PC-3 (cell line): ENCODE measurements at places on chromosomes 3 and 15.

GRCh38 chr15:70050970-70051369 is 46.7 kb downstream of the TLE3 start:
- DNase-seq: no peak

DNA sequence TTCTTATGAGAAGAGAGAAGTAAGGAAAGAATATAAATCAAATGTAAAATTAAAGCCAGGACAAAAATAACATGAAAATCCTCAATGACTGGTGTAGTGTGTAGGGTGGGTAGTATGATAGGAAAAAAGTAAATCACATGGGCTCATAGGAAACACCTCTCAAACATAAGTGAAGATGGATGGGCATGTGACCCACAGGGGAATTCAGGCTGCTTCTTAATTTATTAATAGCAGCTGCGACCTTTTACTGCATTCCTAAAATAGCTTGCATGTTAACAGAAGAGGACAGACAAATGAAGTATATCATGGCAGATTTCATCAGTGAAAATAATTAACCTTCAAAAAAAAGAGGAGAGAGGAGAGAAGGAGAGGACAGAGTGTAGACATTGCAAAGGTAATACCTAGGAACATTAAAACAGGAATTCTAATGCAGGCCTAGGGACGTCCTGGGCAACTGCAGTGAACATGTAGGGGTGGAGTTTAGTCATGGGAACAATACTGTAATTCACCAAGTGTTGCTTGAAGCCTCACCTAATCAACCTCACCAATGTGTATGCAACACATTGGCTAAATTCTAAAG is 132.9 kb downstream of the KCNMB2 start:
- no peak for DNase-seq

DNA sequence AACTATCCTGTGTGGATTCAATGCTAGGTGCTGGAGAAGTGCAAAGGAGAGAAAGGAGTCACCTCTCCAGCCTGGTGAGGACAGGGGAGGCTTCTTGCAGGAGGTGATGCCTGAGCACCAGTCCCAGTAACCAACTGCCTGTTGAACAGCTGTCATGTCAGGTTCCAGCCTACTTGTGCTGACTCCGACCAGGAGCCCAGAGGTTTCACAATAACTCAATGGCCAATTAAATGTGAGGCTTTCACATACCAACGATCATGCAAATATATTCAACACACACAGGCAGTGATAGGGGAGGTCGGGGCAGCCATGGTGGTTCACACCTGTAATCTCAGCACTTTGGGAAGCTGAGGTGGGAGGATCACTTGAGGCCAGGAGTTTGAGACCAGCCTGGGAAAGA is 7.7 kb downstream of the SORD start:
- DNase-seq: no peak

GRCh38 chr15:79341396-79341795 is 30.5 kb downstream of the TMED3 start:
- DNase-seq: no peak

DNA sequence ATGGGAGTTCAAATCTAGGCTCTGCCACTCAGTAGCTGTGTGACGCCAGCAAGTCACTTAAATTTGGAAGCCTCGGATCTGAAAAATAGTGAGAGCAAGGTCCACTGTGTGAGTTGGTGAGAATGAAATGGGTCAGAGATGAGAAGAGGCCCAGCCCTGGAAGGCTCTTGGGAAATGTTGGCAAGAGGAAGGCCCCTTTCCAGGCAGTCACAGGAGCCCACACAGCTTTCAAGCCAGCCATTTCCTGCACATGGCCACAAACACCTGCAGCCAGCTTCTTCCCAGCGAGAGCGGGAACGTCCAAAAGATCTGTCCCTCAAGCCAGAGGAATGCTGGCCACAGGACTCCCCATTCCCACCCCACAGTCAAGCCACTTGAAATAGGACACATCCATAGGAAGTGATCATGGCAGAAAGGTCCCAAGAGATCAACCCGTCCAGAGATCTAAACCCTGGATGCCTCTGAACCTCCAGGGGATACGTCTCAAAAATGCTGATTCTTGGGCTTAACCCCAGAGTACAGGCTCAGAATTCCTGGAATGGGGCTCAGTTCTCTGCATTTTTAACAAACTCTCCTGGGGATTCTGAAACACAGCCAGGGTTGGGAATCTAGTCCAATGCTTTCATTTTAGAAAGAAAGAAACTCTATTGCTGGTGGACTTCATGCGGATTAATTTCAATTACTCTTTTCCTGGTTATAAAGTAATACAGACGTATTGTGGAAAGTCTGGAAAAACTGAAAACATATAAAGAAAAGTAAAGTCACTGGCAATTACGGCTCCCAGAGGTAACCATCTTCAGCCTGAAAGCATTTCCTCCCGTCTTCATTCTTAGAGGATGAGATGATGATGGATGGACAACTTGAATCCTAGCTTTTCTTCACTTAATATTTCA is 35.9 kb downstream of the NTRK3 start:
- DNase-seq: no peak

GRCh38 chr15:37099319-37100108 is 835 bp downstream of the MEIS2 start:
- peak; percentile 77 for DNase-seq

DNA sequence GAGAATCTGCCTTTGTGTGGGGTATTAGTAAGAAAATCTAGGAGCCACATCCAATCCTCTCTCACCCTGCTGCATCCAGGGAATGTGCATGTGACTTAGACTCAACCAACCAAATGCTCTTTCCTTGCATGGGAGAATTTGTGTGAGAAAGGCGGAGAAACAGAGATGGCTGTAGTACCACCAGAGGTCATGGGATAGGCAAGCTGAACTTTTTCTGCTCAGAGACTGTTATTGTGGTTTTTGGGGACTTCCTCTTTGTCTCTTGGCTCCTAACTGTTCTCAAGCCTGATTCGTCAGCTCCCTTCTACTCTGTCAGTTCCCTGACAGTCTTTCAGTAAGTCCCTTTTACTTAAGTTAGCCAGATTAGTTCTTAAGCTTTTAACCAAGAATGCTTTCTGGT is 2.6 kb upstream of the ZSCAN2 start:
- no peak for DNase-seq

DNA sequence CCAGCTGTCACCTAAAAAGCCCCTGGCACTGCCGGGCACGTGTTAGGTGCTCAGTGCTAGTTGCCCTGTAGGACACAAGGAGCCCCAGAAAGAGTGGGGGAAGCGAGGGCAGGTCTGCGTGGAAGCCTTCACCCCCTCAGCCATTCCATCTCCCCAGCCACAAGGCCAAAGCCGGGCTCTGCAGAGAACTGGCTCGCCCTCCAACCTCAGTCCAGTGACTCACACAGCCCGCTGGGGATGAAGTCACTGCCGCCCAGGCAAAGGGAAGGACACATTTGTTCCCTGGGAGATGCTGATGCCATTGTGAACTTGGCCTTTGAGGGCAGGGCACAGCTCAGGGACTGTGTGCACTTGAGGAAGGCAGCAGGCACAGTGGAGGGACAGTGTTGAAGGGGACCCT is 48.1 kb downstream of the IQSEC1 start:
- DNase-seq: peak; percentile 77

DNA sequence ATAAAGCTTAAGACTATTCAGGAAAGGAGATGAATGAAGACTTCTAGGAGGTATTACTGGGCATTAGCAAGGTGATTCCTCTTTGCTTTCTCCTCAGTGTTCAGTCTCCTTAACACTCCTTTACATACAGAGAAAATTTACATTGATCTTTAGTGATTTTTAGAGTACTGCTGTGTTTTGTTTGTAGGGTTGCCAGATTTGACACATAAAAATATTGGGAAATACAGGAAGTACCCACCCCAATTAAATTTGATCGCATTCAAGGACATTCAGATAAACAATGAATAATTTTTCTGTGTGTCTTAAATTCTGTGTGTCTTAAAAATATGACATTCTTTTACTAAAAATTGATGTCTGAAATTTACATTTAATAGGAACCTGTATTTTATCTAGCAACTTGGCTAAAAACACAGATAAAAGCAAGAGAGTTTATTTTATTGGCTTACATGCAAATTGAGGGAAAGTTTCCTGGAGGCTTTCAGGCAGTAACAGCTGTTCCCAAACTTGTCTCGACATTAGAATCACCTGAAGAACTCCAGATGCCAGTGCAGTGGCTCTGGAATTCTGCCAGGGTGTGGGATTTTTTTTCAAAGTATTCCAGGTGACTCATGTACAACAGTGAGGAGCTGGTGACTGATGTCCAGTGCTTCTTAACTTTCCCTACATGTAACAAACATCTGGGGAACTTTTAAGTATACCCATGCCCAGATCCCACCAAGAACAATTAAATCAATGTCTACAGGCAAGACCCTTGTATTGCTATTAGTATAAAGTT is 23.4 kb upstream of the PLOD2 start:
- peak; percentile 94 for DNase-seq

- DNase-seq: no peak
These were observed 1.4 kb upstream of the ROBO1 start for GRCh38 chr3:79769229-79769628.

DNA sequence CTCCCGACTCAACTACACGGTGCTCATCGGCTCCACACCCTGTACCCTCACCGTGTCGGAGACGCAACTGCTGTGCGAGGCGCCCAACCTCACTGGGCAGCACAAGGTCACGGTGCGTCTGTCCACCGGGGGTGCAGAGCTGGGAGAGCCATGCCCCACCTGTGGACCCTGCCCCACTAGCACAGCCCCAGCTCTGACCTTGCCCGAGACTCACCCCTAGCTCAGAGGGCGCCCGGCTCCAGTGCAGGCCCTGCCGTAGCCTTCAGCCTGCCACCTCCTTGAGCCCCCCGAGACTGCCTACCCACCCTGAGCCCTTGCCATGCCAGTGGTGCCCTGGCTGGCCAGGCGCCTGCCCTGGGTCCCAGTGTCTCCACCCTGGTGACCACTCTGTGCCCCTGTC is 34.9 kb downstream of the PLXNA1 start:
- no peak for DNase-seq

- DNase-seq: no peak
These were observed 411.1 kb upstream of the RGMA start for GRCh38 chr15:93500155-93500554.

DNA sequence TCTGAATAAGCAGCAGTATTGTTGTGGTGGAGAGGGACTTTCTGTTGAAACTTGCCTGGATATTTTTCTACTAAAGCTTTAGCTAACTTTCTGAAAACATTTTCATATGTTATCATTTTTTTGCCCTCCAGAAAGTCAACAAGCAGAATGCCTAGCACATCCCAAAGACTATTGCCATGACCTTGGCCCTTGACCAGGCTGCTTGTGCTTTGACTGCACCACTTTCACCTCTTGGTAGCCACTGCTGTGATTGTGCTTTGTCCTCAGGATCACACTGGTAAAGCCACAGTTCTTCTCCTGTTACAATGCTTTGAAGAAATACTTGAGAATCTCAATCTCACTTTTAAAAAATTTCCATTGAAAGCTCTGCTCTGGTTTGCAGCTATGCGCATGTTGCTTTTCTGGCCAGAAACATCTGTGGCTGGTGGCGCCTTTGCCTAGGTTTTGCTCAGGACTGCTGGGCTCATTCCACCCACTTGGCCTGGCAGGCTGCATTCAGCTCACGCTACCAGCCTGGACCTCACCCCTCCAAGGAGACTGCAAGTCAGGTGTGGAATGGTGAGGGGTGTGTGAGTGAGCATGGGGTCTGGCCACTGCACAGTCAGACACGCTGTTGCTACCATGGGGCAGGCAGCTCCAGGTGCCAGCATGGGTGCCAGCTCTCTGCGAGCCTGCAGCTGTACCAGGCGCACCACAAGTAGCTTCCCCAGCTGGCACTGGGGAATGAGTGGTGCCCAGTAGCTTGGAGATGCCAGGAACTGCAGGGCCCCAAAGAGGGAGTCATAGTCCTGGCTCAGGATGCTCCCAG is 89.8 kb upstream of the TNFSF10 start:
- DNase-seq: no peak

- DNase-seq: no peak
These were observed 19.7 kb downstream of the NIPA1 start for GRCh38 chr15:22806156-22806555.

DNA sequence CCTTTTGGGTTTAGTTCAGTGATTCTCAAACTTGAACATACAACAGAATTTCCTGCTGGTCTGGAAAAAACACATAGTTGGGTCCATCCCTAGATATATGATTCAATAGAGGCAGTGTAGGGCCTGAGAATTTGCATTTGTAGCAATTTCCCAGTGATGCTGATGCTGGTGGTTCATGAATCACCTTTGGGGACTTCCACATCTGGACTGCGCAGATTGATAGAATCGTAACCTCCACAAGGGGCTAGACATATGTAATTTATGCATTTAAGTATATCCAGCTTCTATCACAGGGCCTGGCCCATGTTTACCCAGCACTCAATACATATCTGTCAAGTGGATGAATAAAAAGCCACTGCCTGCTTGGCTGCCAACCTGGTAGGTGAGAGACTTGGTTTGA is 33.8 kb upstream of the SUCLG2 start:
- DNase-seq: no peak

GRCh38 chr3:132519914-132520313 is 77.2 kb upstream of the ACKR4 start:
- DNase-seq: no peak

DNA sequence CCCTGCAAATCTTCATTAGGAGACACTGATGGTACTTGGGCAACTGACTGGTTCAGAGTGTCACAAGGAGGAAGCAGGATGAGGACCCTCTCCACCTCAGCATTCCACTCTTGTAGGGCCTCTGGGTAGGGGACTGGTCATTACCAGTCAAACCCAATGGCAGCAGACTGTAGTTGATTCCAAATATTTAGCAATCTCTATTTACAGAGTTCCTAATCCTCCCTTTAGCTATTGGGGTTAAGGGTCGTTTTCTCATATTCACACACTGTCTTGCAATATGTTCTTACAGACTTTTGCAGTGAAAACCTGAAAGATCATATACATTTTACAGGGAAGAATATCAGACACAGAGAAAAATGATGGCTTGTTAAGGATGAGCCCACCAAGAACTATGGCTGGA is 397.7 kb downstream of the GAP43 start:
- no peak for DNase-seq

- no peak for DNase-seq
These were observed 287.5 kb downstream of the RBMS3 start for GRCh38 chr3:29568355-29568754.

DNA sequence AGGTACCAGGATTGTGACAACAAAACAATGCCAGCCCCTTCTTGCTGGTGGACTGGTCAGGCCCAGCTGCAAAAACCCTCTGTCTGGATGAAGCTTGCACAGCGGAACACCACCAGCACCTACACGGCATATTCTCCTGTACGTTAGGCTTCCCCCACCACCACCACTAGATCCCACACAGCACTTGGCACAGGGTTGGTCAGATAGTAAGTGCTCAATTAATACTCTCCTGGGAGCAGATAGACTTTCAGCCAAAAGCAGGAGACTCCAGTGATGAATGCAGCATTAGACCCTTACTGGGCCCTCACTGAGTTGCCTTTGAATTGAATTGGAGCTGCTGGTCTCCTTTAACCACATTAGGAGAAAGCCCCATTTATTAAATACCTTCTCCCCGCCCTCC is 97.9 kb downstream of the CPN2 start:
- no peak for DNase-seq

- DNase-seq: no peak
These were observed 4.2 kb downstream of the RARB start for GRCh38 chr3:25432176-25432720.

GRCh38 chr15:35444557-35445204 is 101.3 kb downstream of the DPH6 start:
- peak; percentile 76 for DNase-seq

GRCh38 chr15:41115652-41116115 is 396 bp downstream of the INO80 start:
- DNase-seq: peak; percentile 53

GRCh38 chr3:29281344-29282241 is 722 bp downstream of the RBMS3 start:
- peak; percentile 25 for DNase-seq
